Stomach (tissue), 19 donors: ENCODE measurements at places on chromosomes 7 and 10. TPM values are rescaled to one million over a fixed set of nuclear protein-coding genes. Genes with fewer than 3 reads are reported as not detected.

The UTF1 gene
- not detected for total RNA-seq

DNA sequence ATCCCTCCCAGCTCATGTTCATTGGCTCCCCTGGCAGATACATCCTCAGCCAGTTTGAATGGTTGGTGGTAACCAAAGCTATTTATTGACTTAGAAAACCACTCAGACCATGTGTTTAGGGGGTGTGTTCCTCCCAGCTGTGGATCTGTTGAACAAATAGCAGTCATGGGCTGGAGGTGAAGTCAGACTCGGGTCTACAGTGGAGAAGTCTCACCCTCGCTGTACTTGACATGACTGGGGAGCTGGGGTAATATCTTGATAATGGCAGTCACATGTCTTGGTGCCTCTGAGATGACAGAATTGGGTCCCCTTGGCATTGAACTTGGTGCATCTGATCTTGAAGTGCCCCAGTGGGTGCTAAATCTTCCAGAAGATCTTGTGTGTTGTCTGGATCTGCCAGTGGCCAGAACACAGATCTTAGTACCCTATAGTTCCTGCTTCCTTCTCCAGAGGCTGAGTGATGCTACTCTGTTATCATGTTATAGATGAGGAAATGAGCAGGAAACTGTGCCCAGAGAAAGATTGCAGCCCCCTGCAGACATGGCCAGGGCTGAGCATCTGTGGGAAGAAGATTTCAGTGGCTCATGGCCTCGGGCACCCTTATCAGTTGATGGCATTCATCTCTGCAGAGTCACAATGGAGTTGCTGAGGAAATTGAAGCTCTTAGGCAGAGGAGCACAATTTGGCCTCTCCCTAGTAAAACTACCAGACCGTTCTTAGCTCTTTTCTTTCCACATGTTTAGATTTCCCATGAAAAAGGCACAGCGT, 50.4 kb downstream of the ADRA2A start:
- no peak for DNase-seq

The ADIRF gene
- 27.2 TPM for total RNA-seq

The OR2A42 gene
- total RNA-seq: not detected

GRCh38 chr10:49598164-49598856, 11.8 kb upstream of the SLC18A3 start:
- no peak for DNase-seq

The BEND7 gene
- 30.3 TPM for total RNA-seq
